ENCODE measurements at places on chromosomes 7 and 10.

- DNase-seq: peak; percentile 84
These were observed 1.1 kb downstream of the HNRNPA2B1 start for GRCh38 chr7:26199301-26200037.

GRCh38 chr7:76260171-76260703 is 42.2 kb upstream of the HSPB1 start:
- peak; percentile 46 for DNase-seq

DNA sequence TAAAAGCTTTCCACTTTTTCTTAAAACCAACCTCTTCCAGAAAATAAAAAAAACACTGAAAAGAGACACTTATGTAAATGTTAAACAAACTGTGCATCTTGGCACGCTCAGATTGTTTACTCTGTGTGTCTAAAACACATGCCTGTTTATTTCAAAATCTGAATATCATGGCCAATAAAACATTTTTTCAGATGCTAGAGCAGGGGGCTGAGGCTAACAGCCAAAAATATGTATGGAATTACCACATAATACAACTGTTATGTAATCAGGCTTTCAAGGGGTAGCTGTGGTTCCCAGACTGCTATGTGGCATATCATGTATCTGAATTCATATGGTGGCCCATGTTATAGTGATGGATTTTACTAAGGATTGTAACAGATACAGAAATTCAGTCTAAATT is 130.4 kb downstream of the HIBADH start:
- DNase-seq: no peak

DNA sequence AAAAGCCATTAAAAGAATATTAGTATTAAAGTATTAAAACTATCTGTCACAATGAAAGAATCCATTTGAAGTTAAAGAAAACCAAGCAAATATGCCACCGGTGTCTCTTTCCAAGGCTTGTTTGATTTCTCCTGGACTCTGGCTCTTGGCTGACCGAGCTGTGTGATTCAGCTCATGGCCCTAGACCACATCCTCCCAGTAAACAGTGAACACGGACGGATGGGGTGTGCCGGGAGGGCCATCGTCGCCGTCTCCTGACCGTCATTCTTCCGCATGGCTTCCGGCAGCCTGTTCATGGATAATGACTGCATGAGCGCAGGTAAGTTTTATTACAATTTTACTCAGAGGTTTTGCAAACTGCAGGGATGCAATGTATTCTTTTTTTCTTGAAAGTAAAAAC is 218.5 kb downstream of the DNAJB6 start:
- no peak for DNase-seq

DNA sequence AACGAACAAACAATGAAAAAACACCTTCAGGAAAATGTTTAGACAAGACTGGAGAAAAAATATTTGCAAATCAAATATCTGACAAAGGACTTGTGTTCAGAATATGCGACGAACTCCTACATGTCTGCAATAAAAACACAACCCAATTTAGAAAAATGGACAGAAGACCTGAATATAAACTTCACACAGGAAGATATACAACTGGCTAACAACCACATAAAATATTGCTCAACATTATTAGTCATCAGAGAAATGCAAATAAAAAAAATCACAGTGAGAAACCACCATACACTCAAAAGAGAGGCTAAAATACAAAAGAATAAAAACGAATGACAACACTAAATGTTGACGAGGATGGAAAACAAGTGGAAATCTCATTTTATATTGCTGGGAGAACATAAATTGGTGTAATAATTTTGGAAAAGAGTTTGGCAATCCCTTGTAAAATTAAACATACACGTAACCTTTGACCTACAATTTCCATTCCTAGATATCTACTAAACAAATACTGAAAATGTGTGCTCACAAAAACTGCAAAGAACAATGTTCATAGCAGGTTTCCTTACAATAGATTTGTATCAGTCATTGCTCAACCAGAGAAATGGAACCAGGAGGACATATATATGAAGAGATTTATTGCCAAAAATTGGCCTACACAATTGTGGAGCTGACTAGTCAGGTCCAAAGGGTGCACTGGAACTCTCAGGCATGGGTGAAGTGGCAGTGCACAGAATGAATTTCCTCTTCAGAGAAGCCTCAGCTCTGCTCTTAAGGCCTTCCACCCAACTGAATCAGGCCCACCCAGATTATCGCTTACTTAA is 82.9 kb upstream of the OGDHL start:
- no peak for DNase-seq

DNA sequence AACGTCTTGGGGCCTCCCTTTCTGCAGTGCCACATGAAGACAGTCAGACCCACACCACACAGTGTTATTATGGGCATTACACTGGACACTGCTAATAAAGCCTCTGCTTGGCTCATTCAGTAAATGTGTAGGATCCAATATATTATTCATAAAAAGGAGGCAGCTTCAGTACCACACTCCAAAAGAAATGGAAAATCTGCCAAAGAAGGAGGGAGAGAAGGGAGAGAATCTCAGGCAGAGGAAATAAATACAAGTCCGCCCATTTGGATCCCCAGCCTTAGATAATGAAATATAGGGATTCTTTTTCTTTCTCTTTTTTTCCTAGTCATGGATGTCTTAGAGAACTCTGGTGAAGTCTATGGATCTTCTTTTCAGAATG is 162.2 kb downstream of the ELMO1 start:
- DNase-seq: no peak

DNA sequence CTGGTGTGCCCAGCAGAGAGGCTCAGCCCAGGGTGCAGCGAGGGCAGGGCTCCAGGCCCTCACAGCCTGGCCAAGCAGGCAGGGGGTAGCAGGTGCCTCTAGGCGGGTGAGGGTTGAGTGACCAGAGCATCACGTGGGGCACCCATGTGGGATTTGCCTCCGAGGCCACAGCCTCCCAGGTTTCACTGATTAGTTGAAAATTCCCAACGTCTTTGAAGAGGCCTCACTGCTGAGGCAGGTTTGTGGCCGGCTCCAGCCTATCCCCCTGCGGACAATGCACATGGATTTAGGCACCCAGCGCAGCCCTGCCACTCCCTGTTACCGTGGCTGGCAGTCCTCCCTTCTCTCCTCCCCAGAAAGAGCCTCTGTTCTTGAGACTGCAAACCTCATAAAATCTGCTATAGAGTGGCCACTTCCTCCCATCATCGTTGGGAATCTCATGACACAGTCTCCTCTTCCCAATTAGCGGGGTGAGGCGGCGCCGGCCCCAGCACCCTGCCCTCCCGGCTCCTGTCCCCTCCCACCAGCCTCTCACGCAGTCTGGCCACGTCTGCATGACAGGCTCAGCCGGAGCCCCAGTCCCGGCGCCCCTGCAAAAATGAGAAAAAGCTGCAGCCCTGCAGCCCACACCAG is 10.8 kb downstream of the MYL10 start:
- DNase-seq: no peak

DNA sequence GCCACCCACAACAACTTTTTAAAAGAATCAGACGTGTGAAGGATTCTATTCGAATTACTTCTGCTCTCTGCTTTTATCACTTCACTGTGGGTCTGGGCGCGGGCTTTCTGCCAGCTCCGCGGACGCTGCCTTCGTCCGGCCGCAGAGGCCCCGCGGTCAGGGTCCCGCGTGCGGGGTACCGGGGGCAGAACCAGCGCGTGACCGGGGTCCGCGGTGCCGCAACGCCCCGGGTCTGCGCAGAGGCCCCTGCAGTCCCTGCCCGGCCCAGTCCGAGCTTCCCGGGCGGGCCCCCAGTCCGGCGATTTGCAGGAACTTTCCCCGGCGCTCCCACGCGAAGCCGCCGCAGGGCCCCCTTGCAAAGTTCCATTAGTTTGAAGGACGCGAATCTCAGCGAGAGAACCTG is 461 bp upstream of the HTRA1 start:
- DNase-seq: no peak

- no peak for DNase-seq
These were observed 203.4 kb upstream of the GPR26 start for GRCh38 chr10:123462756-123463155.

DNA sequence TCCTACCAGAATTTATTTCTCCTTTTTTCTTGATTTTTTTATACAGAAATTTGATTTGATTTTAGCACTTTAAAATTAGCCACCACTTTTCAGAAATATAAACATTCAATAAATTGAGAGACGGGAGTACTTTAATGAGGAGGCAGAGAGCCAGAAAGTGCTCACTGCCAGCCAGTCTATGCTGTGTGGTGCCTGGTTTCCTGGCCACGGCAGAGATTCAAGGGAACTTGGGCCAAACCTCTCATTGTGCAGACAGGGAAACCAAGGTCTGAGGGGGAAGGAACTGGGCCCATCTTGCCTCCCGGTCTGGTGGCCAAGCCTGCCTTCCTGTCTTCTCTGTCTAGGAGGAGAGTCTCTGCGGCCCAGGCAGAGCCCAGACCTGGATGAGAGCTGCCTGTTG is 25.9 kb downstream of the ADAMTS14 start:
- no peak for DNase-seq

DNA sequence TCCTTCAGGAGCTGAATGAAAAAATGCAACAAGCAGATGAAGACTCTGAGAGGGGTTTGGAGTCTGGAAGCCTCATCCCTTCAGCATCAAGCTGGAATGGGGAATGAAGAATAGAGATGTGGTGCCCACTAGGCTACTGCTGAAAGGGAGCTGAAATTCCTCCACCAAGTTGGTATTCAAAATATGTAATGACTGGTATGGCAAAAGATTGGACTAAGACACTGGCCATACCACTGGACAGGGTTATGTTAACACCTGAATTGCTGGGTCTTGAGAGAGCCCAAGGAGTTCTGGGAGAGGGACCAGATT is 5.4 kb downstream of the IFIT2 start:
- DNase-seq: no peak

GRCh38 chr10:86164174-86164774 is 202.3 kb downstream of the GRID1 start:
- no peak for DNase-seq

GRCh38 chr7:156559001-156559400 is 81.6 kb upstream of the RNF32 start:
- DNase-seq: peak; percentile 66

DNA sequence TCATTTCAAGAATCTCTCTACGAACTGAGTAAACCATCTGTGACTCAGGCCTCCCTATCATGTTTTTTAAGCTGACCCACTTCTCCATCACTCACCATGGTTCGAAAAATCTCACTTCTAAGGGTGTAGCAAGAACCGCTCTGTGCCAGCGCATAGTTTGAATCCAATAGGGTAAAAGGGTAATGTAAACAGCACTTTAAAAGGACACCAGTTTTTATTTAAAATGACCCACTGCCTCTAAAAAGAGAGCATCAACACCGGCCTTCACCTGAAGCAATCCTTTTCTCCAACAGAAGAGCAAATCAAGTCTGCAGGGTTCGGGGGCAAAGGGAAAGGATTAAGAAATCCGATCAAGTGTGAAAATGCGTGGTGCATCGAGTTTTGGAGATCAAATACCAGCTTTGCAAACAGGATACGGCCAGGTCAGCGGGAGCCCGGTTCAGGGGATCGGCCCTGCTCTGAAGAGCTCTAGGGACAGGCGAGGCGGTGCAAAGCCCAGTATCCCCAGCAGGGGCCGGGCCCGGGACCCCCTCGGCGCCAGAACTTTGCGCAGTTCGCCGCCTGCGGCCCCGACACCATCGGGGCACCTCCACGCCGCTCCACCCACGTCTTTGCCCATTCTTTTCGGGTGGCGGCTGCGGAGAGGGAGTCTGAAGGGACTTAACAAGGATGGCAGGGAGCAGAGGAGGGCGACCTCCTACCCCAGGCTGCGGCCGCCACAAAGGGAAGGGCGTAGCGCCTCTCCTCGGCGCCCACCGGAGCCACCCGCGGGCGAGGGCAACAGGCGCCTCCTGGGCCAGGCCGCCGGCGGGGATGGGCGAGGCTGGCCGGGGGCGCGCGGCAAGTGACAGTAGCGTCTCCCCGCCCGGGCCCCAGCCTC is 842 bp downstream of the NMT2 start:
- DNase-seq: peak; percentile 47

- DNase-seq: no peak
These were observed 224.4 kb downstream of the MAD1L1 start for GRCh38 chr7:2008101-2008935.

- DNase-seq: no peak
These were observed 29.0 kb downstream of the JAKMIP3 start for GRCh38 chr10:132094581-132095234.

DNA sequence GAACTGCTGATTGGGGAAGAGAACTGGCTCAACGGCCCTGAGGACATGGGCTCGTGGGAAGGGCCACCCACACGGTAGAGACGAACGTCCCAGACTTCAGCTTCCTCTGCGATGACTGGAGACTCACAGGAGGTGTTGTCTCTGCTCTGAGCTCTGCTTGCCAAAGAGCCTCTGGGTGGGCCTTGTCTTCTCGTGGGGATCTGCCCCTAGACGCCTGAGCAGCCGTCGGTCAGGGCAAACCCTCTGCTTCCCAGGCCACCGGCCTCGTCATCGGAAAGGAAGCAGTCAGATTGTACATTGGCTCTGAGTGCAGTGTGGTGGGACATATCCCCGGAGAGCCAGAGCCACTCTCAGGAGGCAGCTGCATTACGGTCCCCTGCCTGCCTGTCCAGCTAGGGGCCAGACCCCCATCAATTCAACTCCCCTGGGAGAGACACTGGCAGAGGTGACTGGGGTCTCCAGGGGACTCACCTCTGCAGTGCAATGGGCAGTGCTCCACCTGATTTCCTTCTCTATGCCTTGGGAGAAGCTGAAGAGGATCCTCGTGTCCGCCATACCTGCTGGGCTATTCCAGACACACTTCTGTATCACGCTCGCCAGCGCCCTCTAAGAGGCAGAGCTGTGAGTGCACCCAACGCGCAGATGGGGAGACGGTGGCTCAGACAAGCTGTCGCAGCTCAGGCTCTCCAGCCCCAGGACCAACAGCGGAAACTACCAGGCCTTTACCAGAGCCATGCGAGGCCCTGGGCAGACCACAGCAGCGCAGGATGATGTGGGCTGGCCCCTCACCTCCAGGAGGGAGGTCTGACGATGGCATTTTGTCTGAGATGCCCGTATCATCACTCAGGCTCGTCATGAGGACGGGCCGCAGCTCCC is 227.4 kb downstream of the TCERG1L start:
- DNase-seq: no peak

GRCh38 chr7:139916717-139917395 is 87.8 kb downstream of the TBXAS1 start:
- no peak for DNase-seq

GRCh38 chr10:71302874-71303568 is 16.0 kb upstream of the SLC29A3 start:
- DNase-seq: no peak

DNA sequence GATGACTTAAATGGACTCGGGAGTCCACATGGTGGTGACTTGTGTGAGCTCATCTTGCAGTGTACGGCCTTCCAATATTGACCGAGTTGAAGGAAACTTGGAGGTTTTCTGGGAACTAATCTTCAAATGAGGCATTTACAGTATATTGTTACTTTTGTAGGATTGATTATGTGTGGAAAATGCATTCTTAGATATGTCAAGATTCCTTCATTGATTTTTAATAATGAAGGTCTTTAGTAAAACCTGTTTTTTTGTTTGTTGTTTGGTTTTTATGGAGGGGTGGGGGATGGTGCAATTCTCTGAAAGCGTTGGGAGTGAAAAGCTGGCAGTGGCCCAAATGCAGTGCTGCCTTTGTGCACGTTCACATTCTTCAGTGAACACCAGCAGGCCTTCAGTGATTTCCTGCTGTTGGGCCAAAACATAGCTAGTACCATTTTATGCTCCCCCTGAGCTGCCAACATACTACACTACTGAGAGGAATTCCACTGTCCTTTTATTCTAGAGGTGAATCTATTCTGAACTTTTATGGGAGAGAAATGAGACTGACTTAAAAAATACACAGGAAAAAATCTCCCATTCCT is 50.4 kb downstream of the CCNY start:
- DNase-seq: peak; percentile 46
